Putamen (tissue), 1 donor: ENCODE measurements at places on chromosomes 11 and 22.

GRCh38 chr11:63639199-63639832 is 25.1 kb upstream of the PLAAT3 start:
- no peak for DNase-seq

DNA sequence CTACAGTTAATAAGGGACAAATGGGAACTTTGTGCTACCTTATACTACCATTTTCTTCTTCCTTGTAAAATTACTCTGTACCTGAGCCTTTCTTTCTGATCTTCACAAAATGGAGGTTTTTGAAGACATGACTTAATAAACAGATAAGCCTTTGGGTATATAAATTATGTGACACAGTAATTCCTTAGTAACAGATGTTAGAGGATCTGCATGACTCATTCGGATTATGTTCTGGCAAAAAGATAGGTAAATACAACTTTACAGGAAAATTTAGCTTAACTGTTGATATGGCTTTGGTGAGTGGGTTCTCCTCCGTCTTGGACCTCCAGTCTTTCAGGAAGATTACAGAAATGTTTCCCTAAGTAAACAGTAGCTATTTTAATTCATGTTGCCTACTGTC is 61.8 kb downstream of the BID start:
- DNase-seq = no peak

- DNase-seq = no peak
These were observed 188.1 kb downstream of the CTTN start for GRCh38 chr11:70586261-70587074.

DNA sequence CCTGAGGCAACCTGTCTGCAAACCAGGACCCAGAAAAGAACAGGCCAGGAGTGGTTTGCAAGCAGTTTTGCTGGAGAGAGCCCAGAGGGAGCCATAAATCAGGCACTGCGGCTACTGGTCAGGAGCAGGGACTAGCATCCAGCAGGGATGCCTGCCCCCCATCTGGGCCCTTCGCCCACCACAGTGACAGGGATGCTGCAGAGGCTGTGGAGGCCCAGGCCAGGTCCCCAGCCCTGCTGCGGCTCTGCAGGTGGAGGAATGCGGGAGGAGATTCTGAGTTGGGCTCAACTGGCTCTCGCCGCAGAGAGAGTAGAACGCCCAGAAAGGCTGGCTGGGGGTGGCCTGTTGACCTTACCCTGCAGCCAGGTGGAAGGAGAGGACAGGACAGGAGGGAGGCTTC is 16.4 kb upstream of the NEFH start:
- DNase-seq = no peak

DNA sequence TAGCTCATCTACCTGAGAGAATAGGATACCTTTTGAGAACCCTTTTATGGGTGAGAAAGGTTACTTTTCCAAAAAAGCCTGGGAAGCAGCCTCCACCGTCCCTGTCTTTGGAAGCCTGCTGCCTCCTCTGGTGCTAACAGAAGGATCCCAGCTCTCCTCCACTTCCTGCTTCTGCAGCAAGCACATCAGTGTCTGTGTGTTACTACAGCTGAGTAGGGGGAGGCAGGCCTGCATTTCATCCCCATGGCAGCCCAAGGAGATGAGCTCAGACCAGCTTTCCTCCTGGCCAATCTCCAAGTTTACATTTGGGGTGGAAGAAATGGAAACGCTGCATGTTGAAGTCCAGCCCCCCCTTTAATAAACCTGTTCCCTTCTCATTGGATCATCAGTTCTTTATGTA is 7.4 kb upstream of the CCDC34 start:
- no peak for DNase-seq

DNA sequence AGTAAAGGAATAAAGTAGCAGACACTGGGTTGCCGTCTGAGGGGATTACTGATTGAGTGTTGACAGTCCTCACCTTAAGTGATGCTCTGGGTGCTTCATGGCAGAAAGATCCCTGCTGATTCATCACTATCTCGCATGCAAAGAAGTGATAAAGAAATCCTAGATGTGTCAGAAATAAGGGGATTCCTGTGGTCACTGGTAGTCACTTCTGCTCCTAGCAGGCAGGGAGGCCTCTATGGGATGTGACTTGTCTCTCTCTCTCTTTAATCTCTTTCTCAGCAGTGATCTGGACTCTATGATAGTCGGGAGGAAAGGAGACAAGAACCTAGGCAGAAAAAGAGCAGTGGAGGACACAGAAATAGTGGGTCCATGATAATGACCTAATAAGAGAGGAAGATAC is 30.9 kb upstream of the OR56A1 start:
- DNase-seq = no peak

GRCh38 chr11:131664293-131664692 is 293.9 kb downstream of the NTM start:
- no peak for DNase-seq

- DNase-seq = no peak
These were observed 1165.3 kb downstream of the TBC1D22A start for GRCh38 chr22:47927648-47928210.
